ENCODE measurements at places on chromosomes 13 and 19.

DNA sequence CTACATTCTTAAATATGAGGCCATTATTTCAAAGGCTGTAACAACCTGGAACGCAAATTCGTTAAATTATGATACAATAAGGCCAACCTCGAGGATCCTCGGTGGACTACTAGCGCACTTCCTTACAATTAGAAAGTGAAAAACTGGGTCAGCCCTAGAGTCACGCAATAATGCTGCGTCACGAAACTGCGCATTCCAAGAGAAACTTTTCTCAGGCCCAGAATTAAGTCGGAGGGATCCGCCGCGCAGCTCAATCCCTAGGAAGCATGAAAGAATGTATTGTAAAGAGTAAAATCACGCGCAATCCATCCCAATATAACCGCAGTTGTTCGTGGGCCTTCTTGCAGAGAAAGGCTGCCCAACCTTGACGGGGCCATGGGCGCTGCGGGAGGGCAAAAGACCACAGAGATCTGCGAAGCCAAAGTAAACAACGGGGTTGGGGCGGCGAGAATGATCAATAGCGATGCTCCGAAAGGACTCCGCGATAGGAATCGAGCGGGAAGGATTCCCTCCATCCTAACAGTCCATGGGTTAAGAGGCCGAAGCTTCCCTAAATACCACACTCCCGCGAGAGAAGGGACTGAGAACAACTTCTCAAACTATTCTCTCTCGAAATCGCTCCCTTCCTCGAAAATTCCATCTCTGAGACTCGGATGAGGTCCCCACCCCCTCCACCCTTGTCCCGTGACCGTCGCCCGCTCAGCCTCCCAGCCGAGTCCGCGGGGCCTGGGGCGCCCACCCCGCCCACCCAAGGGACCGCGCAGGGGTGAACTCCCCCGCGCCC, 564 bp downstream of the SPART start:
- peak; percentile 94 for DNase-seq

- DNase-seq = peak; percentile 90
Observed at GRCh38 chr13:109700176-109700575, 86.2 kb downstream of the IRS2 start.

GRCh38 chr19:10805065-10805757, 30.8 kb downstream of the TMED1 start:
- DNase-seq = no peak

- no peak for DNase-seq
Observed at GRCh38 chr13:46071590-46072249, 19.2 kb upstream of the ZC3H13 start.

DNA sequence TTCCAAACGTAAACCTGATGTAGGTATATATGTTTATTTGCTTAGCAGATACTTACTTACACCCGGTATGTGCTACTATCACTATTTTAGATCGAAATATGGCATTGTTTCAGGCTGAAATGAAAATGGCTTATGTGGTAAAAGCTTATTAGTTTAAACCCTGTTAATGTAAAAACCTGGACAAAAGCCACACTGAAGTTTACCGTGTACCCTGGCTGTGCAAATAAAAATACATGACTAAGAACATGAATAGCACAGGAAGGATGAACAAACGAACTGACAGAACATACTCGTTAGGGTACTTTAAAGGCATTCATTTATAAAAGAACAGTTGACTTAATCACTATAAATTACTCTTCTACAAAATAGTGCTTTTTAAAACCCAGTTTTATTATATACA, 6.6 kb downstream of the CLDN10 start:
- no peak for DNase-seq

- no peak for DNase-seq
Observed at GRCh38 chr19:33388725-33389420, 15.4 kb downstream of the CEBPG start.

DNA sequence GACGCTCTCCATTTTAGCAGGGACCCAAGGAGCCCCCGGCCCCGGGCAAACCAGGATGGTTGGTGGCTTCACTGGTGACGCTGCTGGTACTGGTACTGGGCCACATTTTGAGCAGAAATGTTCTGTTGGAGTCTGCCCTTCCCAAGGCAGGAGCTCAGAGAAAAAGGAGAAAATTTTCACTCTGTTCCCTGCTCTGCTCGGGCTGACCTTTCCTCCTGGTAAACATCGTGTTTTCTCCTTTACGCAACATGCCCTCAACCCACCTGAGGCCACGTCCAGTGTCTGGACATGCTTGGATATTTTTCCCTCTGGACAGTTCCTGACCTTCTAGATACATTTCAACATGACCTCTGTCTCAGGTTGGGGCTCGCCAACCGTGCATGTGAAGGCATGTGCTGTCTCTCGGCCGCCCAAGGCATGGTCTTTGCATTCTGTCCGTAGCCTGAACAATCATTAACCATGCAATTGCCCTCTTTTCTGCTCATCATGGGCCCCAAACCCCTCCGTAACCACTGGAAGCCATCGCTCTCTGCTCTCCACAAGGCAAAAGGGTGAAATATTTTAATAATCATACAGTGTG, 115.2 kb upstream of the PEG3 start:
- no peak for DNase-seq

- peak; percentile 60 for DNase-seq
Observed at GRCh38 chr19:926589-927350, 935 bp downstream of the ARID3A start.

DNA sequence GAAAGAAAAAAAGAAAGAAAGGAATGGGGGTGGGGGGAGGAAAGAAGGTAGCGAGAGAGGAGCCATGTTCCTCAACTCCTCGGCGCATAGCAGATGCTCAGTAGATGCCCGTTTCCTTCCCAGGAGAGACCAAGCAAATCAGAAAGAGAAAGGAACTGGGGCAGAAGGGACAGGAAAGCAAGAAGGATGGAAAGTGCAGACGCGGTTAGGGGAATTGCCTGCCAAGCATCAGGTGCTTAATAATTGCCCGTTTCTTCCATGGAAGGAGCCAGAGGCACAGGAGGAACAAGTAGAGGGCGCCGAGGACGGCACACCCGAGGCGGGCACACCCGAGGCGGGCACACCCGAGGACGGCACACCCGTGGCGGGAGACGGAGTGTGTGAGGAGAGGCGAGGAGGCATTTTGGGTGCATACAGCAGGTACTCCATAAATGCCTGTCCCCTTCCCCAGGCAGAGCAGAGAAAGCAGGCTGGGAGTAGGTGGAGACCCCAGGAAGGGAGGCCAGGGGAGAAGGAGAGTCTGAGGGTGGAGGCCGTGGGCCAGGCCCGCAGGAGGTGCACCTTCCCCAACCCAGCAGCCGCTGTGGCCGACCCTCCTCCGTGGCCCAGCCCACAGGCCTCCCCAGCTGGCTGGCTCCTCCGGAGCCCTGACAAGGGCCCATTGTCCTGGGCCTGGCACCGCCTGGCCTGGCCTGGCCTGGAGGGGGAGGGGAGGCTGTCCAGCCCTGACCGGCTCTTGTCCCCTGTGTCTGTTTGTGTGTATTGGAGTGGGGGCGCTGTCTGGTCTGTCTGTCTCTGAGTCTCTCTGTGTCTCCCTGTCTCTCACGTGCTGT, 14.6 kb downstream of the JOSD2 start:
- no peak for DNase-seq

- DNase-seq = peak; percentile 66
Observed at GRCh38 chr19:39765091-39766076, 13.3 kb upstream of the LEUTX start.

- peak; percentile 99 for DNase-seq
Observed at GRCh38 chr19:39403331-39404312, 3.0 kb upstream of the ZFP36 start.
